Breast epithelium (tissue), 4 donors: ENCODE measurements at places on chromosomes 5 and 9.
A peak's percentile ranks its signal among the peaks of the same experiment; 100 is the strongest.

DNA sequence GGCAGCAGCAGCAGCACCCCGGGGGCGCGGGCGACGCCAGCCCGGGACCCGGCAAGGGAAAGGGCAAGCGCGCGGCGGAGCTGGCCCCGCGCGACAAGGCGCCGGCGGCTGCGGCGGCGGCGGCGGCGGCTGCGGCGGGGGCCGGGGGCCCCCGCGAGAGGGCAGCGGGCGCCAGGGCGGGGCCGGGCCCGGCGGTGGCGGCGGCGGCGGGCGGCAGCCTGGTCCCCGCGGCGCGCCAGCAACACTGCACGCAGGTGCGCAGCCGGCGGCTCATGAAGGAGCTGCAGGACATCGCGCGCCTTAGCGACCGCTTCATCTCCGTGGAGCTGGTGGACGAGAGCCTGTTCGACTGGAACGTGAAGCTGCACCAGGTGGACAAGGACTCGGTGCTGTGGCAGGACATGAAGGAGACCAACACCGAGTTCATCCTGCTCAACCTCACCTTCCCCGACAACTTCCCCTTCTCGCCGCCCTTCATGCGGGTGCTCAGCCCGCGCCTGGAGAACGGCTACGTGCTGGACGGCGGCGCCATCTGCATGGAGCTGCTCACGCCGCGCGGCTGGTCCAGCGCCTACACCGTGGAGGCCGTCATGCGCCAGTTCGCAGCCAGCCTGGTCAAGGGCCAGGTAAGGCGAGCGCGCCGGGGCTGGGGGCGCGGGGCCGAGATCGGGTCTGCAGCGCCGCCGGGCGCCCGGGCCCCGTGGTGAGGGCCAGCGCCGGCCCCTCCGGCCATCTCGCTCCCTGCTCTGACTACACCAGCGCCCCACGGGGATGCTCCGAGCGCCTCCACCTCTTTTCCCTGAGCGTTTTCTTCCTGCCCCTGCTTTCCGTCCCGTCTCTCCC lies at the start of gene UBE2QL1:
TSS of gene UBE2QL1 (plus strand) at position 238 of the 843 bp plus-strand sequence. CDS start at position 273, 35 bp downstream.
- no peak within 1 kb of the TSS for H3K27ac ChIP-seq
- peak within 1 kb of the TSS; percentile 70 for H3K4me3 ChIP-seq
- H3K27me3 ChIP-seq, result peaks cover 16% of the 10 kb centered on the region

DNA sequence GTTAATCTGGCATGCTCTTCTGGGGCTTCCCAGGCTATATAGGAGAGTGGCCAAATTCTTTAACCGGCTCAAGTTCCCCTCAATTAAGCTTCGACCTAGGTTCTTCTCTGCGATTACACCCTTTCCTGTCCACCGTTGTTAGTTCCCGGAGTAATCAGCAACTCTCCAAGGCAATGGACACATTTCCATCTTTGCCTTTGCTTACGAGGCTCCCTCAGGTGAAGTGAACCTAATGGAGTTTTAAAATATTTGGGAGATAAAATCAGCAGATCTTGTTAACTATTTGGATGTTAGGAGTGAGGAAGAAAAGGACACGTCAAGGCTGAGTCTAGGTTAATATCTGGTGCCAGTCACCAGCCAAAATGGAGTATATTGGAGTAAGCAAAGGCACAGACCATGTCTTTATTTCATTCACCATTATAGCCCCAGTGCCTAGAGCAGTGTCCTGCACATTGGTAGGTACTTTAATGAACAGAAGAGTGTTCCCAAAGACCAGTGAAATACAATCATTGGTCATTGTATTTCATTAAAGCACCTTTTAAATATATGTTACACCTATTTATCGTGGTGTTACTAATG lies 515 bp downstream of the UTP15 start:
- H3K4me3 ChIP-seq, result peak overlapping the region; percentile 72
- no peaks in the 10 kb centered on the region for H3K4me1 ChIP-seq

DNA sequence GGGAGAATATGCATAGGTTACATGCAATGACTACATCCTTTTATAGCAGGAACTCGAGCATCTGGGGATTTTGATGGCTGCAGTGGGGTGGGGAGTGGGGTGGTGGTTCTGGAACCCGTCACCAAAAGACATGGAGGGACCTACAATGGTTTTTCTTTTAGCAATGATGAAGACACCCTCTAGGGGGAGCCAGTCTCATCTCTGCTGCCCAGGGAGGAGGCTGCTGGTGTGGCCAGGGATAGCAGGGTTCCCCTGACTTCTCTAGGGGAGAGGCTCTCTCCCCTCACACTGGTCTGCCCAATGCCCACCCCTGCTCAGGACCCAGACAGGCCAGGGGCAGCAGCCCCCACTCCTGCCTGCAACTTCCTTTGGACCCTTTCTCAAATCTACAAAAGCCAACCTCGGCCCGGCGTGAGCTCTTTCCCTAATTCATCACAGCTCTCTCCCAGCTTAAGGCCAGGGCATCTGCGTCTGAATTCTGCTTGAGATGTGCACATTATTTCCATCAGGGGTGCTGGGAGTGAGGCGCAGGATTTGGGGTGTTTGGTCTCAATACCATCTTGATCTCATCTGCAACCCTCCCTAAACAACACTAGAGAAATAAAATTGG lies 73.6 kb upstream of the RETREG1 start:
- no peak for DNase-seq
- H3K4me3 ChIP-seq, result no peak overlapping the region
- H3K27ac ChIP-seq, result no peak overlapping the region
- H3K36me3 ChIP-seq, result no peaks in the 10 kb centered on the region
- no peaks in the 10 kb centered on the region for H3K4me1 ChIP-seq

- no peak overlapping the region for H3K4me3 ChIP-seq
- no peaks in the 10 kb centered on the region for H3K27me3 ChIP-seq
- H3K27ac ChIP-seq, result no peak overlapping the region
- no peaks in the 10 kb centered on the region for H3K36me3 ChIP-seq
These were observed 10.2 kb downstream of the FBXO10 start for GRCh38 chr9:37565661-37566618.

DNA sequence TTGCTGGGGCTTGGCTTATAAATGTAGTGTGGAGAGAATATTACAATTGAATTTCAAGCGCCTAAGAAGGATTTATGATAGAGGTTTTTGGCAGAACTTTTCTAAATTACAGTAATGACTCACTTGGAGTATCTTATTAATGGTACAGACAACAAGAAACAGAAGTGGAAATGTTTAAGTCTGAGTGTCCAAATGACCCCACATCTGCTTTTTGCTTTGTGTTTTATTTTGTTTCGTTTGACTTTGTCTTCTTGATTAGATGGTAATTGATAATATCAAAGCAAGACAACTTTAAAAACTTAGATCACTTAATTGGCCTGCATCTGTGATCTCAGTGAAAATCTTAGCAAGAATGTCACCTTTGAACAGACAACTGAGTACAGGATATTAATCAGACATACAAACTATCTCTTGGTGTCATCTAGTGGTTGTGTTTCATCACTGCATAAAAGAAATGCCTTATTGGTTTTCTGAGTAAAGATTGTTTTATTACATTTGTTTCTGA lies 577.4 kb downstream of the ISL1 start:
- no peak overlapping the region for H3K27ac ChIP-seq
- no peaks in the 10 kb centered on the region for H3K4me1 ChIP-seq
- no peaks in the 10 kb centered on the region for H3K36me3 ChIP-seq
- H3K4me3 ChIP-seq, result no peak overlapping the region
- DNase-seq, result no peak
- H3K27me3 ChIP-seq, result no peaks in the 10 kb centered on the region

GRCh38 chr9:137199411-137200121 lies 975 bp downstream of the TPRN start:
- H3K27me3 ChIP-seq, result no peaks in the 10 kb centered on the region
- H3K4me1 ChIP-seq, result peaks cover 47% of the 10 kb centered on the region
- peak overlapping the region; percentile 68 for H3K4me3 ChIP-seq
- peak overlapping the region; percentile 54 for H3K27ac ChIP-seq
- DNase-seq, result no peak

DNA sequence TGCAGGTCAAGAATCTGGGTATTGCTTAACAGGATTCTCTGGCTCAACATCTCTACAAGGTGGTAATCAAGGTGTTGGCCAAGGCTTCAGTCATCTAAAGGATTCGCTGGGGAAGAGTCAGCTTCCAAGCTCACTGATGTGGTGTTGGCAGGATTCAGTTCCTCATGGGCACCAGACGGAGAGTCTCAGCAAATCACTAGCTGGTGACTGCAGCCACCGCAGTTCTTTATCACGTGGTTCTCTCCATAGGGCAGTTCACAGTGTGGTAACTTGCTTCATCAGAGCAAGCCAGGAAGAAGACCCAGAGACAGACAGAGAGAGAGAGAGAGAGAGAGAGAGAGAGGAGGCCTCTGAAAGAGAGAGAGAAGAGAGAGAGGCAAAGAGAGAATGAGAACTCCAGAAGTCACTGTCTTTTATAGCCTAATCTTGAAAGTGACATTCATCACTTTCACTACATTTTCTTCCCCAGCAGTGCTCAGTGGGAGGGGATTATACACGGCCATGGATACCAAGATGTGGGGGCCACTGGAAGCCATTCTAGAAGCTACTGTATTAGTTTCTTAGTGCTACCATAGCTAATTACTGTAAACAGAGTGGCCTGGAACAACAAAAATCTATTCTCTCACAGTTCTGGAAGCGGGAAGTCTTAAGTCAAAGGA lies 109.2 kb upstream of the SMIM23 start:
- no peaks in the 10 kb centered on the region for H3K27me3 ChIP-seq
- DNase-seq, result no peak
- no peaks in the 10 kb centered on the region for H3K4me1 ChIP-seq
- no peak overlapping the region for H3K4me3 ChIP-seq

GRCh38 chr5:143248391-143248790 lies 155.1 kb downstream of the NR3C1 start:
- no peak for DNase-seq
- no peaks in the 10 kb centered on the region for H3K36me3 ChIP-seq
- no peak overlapping the region for H3K4me3 ChIP-seq

GRCh38 chr5:159338118-159338517 lies 7.8 kb upstream of the IL12B start:
- H3K4me3 ChIP-seq, result no peak overlapping the region
- H3K4me1 ChIP-seq, result no peaks in the 10 kb centered on the region
- H3K27ac ChIP-seq, result no peak overlapping the region
- DNase-seq, result no peak

- peaks cover 8% of the 10 kb centered on the region for H3K4me1 ChIP-seq
- no peaks in the 10 kb centered on the region for H3K27me3 ChIP-seq
- no peak for DNase-seq
- no peak overlapping the region for H3K27ac ChIP-seq
These were observed 75.9 kb upstream of the ADAMTSL1 start for GRCh38 chr9:18398038-18398437.

DNA sequence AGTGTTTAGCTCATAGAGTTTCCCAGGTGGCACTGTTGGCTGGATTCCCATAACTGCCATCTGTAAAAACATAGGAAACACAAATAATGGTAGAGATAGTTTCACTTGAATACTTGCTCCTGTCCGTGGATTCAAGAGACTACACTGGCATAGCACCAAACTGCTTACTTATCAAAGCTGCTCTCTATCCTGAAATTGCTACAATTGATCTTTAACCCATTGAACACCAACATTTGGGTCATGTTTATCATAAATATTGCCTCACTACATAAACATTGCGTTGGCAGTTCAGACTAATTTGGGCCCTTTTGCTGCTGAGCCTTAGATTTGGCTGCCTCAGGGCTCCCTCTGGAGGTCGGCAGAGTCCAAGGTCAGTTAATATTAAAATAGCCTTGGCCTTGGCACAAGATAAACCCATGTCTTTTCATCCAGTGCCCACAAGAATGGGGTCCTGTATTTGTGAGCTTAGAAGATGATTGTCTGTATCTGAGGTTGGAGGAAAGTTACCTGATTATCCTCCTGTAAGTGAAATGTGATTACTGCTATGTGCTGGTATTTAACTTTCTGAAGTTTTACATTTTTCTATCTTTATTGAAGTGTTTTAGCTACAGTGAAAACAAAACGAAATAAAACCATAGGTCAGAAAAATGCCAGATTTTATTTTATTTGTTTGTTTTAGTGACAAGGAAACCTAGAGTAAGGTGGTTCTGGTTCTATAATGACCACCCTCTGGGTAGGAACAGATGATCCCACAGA lies 4.0 kb upstream of the RANBP3L start:
- no peaks in the 10 kb centered on the region for H3K27me3 ChIP-seq
- H3K36me3 ChIP-seq, result no peaks in the 10 kb centered on the region
- H3K27ac ChIP-seq, result no peak overlapping the region
- DNase-seq, result no peak
- no peaks in the 10 kb centered on the region for H3K4me1 ChIP-seq
